ENCODE measurements at places on chromosomes 6 and 20.

- no peak for DNase-seq
Observed at GRCh38 chr20:61724376-61724775, 341.3 kb downstream of the TAF4 start.

GRCh38 chr6:16844183-16844582 is 82.9 kb upstream of the ATXN1 start:
- DNase-seq, result no peak

GRCh38 chr20:38141204-38141888 is 23.7 kb downstream of the TGM2 start:
- DNase-seq, result no peak

DNA sequence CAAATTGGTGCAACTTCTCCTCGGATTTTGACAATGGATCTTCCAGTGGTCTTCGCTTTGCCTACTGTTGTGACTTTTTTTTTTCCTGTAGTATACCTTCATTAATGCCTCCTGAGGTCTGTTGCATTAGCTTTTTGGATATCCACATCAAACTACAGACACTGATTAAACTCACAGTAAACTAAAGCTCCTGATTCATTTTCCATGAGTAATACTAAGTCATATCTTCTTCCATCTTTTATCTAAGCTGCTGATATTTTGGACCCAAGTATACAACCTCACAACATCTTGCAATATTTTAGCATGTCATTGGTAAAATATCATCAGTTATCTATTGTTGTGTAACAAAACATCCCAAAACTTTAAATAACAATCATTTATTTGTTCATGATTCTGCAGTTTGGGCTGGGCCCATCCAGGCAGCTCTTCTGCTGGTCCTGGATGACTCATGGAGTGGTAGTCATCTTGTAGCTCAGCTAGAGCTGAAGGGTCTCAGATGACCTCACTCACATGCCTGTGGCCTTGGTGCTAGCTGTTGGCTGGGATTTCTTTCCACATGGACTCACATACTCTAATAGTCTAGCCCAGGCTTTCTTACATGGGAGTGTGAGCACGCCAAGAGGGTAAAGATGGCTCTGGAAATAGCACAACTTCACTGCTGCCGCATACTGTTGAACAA is 78.3 kb upstream of the SRSF6 start:
- DNase-seq, result no peak

GRCh38 chr6:139713900-139714506 is 339.6 kb upstream of the CITED2 start:
- no peak for DNase-seq

GRCh38 chr6:89352278-89353117 is at the start of gene UBE2J1:
TSS of gene UBE2J1 (minus strand) at chr6:89352722. CDS start at chr6:89352569, 153 bp downstream.
- DNase-seq, result peak; percentile 77

GRCh38 chr6:124010574-124010973 is 206.9 kb downstream of the NKAIN2 start:
- no peak for DNase-seq

DNA sequence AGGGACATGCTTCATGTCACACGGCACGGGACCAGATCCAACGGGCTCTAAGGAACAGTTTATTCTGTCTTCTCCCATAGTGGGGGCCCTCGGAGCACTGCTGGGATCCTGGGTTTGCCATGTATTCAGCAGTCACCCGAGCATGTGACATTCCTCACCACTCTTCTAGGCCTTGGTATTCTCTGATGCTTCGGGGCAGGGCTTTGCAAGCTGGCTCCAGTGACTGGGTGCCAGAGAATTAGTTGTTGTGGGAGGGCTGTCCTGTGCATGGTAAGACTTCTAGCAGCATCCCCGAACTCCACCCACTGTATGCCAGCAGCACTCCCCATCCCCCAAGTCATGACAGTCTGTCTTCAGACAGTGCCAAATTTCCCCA is 5.4 kb downstream of the CCN5 start:
- DNase-seq, result no peak

- no peak for DNase-seq
Observed at GRCh38 chr20:21874127-21874526, 168.7 kb downstream of the PAX1 start.

GRCh38 chr6:40411881-40412280 is 175.3 kb downstream of the LRFN2 start:
- no peak for DNase-seq

DNA sequence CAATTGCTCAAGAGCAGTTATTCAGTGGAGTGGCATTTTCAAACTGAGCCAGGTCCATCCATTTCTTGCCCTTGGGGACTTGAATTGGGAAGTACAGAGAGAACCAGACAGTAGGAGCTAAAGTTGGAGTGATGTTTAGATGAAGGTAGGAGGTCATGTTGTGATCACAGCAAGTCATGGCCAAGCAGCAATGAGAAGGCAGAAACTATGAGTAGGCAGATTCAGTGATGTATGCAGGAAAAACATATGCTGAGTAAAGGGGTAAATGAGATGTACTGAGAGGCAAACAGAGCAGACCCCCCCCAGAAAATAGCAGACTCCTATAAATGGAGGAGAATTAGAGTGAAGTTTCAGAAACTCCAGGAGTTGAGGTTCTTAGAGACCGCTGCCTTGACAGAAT is 95.8 kb downstream of the PERP start:
- no peak for DNase-seq

DNA sequence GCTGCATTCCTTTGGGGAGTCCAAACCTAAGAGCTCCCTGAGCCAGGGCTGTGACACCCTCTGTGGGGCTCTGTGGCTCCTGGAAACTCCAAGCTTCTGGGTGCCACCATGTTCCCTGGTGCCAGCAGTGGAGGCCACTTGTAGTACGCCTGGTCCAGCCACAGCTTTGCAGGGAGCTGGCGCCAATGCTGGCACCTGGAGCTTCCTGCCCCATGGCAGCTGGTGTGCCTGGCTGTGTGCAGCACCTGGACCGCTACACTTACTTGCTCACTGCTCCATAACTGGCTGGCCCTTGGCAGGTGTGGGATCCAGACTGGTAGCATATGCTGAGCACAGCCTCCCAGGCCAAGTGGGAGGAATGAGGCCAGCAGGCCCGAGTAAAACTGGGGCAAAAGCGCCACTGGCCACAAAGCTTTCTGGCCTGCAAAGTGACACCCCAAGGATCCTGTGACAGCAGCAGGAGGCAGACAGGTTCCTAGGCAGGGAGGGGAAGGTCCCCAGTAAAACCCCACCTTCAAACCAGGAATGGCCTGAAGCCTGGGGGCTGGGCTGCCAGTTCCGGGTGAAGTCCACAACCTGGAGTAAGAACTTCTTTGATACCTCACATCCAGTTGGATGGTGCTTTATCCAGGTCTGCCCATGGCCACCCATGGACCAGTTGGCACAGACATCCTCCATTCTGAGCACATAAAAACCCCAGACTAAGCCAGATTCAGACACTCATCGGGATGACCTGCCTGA is 461.0 kb downstream of the TBC1D32 start:
- DNase-seq, result no peak

DNA sequence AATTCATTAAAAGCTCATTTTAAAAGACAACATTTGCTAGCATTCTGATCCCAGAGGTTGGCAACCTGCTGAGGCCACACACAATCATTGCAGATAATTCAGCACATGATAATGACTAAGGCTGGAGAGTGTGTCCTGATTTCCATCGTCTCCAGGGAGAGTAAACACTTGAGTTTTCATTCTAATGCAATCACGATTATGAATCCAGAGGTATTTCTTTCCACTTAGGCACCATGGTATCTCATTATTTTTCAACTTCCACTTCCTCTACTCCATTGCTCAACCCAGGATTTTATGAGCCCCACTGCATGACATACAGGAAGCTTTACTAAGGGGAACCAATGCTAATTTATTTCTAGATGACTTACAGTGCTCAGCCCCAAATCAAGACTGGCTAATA is 273.8 kb upstream of the AGPAT4 start:
- no peak for DNase-seq

- DNase-seq, result no peak
Observed at GRCh38 chr6:102407886-102408741, 1014.6 kb downstream of the GRIK2 start.

DNA sequence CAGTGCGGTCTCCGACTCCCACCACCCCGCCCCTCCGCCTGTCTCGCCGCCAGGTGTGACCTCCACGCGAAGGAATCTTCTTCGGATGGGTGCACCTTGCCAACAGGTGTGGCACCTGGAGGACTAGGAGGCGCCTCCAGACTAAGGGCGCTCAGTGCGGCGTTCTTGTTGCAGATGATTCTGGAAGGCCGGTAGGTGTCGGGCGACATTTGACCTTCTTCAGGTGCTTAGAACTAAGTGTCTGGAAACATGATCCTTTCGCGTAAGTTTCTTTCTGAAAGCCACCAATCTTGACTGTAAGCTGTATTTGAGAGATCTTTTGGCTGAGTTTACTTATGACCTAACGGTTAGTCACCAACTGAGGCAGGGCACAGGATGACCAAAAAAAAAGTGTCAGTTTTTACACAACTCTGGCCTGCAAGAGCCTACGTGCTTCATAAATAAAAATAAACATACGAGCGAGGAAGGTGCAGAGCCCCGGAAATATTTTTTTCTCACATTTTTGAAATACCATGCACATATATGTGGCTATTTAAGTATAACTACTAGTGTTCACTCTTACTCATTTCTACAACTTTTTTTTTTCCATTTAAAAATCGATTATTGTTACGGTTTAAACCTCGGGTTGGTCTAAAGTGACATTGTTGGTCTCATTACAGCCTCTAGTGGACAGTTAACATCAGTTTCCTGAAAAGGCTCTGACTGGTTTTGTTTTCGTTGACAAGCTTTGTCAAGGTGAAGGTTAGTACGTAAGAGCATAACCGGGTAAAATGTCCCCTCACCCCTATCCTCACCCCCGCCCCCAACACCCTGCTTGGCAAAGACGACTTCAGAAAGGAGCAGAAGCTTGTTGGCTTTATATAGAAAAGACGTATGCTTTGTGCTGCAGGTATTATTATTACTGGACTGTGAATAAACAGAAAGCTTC is 1.6 kb upstream of the ATXN1 start:
- DNase-seq, result peak; percentile 30

DNA sequence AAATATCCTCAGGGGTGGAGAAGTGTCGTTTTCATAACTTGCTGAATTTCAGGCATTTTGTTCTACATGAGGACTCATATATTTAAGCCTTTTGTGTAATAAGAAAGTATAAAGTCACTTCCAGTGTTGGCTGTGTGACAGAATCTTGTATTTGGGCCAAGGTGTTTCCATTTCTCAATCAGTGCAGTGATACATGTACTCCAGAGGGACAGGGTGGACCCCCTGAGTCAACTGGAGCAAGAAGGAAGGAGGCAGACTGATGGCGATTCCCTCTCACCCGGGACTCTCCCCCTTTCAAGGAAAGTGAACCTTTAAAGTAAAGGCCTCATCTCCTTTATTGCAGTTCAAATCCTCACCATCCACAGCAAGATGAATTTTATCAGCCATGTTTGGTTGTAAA is 20.3 kb upstream of the MAPK13 start:
- DNase-seq, result no peak

DNA sequence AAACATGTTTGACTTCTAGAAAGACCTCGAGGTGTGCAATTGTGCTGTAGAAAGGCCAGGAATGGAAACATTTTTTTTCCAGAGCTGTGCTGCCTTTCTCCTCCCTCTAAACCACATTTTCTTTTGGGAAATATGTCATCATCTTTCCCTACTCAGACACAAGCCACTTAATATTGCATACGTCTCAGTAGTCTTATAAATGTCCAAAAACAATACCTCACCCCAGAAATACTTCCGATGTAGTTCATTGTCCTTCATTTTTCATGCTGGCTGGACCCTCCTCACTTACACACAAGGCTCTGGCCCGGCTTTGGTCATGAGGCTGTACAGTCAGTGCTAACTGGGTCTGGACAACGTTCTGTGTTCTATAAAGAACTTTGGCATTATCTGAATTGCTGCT is 126.4 kb downstream of the SCML4 start:
- DNase-seq, result no peak

GRCh38 chr6:117938311-117938995 is 31.4 kb downstream of the SLC35F1 start:
- no peak for DNase-seq

- no peak for DNase-seq
Observed at GRCh38 chr20:32536851-32537656, 48.1 kb downstream of the NOL4L start.

DNA sequence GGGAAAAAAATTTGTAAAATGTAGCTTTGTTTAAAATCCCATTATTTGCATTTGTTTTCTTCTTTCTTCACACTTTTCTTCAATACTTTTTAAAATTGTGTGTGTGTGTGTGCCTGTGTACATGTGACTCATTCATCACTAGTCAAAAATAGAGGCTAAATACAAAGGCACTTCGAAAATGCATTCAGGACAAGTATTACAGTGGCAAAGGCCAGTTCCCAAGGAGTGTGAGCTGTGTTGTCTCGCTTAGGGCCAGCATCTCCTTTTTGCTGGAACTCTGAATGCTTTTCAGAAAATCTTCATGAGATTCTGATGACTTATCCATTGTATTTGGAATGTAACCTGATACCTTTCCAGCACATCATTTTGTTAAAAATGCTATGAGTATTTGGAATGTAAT is 288.5 kb upstream of the CNR1 start:
- no peak for DNase-seq

- no peak for DNase-seq
Observed at GRCh38 chr20:61871913-61872312, 193.8 kb downstream of the TAF4 start.

DNA sequence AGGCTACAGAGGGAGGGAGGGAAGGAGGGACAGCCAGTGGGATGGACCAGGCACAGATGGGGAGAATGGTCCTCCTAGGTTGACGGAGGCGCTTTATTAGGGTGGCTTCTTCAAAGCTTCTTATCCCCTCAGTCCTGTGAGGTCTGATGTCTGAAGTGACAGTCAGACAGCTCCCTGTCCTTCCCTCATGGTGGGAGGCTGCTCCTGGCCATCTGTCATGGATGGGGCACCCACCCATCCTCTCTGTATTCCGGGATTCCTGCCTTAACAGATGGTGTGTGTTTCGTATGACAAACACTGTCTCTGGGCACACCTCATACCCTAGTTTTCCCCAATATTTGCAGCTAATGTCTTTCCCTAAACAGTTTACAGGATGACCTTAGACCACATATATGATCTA is 7.9 kb downstream of the RIN2 start:
- DNase-seq, result no peak

DNA sequence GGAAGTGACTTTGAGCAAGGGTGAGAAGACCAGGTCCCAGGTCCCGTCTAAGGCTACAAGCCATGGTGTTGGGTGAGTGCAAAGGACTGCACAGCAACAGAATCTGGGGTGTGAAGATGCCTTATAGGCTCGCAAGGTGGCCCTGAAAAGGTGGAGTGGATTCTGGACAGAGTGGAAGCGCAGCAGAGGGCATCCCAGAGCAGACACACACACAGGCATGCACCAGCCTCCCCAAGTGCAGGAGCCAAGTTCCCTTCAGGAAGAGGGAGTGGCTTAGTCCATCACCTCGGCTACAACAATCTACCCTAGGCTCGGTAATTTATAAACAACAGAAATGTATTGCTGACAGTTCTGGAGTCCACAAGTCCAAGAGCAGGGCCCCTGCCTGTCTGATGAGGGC is 180.1 kb upstream of the PDE10A start:
- no peak for DNase-seq

- DNase-seq, result no peak
Observed at GRCh38 chr20:22004946-22005345, 299.5 kb downstream of the PAX1 start.

Measured in stimulated activated CD8-positive, alpha-beta memory T cell treated with anti-CD3 and anti-CD28 coated beads, Interleukin-2, amount 100 ng/mL, for 48 hours (primary cell).